Activated CD4-positive, alpha-beta T cell treated with anti-CD3 and anti-CD28 coated beads, Interleukin-2, amount 50 U/mL, for 24 hours (primary cell): ENCODE measurements at places on chromosomes 12 and 14.

DNA sequence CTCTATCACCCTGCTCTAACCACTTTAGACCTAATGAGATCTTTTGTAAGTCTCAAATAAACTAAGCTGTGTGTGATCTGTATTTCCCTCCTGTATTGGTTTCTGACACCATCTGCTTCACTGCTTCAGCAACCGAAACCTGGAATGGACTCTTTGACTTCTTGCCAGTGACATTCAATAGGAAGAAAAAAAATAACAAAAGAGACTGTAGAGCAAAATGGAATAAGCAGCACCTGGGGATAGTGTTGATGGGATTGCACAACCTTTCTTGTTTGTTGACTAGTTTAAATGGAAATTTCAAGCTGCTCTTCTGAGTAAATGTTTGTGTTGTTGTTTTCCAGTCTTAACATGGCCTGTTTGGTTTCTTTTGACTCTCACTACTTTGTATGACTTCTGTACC lies 888.6 kb upstream of the SEL1L start:
- no peak for DNase-seq

DNA sequence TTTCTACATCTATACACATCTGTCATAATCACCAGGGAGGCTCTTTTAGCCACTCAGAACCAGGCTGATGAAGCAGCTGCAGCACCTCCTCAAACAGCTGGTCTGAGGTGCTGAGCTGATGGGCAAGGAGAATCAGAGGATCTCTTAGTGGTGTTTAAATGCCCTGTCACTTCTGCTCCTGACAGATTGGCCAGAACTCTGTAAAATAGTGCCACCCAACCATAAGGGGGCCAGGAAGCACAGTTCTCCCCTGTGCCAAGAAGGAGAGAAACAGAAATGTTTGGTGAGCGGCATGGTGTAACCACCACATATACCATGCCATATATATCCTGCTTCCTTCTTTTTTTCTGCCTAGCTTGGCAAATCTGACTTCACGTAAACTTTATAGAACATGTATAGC lies 12.8 kb downstream of the SOCS2 start:
- DNase-seq = no peak

DNA sequence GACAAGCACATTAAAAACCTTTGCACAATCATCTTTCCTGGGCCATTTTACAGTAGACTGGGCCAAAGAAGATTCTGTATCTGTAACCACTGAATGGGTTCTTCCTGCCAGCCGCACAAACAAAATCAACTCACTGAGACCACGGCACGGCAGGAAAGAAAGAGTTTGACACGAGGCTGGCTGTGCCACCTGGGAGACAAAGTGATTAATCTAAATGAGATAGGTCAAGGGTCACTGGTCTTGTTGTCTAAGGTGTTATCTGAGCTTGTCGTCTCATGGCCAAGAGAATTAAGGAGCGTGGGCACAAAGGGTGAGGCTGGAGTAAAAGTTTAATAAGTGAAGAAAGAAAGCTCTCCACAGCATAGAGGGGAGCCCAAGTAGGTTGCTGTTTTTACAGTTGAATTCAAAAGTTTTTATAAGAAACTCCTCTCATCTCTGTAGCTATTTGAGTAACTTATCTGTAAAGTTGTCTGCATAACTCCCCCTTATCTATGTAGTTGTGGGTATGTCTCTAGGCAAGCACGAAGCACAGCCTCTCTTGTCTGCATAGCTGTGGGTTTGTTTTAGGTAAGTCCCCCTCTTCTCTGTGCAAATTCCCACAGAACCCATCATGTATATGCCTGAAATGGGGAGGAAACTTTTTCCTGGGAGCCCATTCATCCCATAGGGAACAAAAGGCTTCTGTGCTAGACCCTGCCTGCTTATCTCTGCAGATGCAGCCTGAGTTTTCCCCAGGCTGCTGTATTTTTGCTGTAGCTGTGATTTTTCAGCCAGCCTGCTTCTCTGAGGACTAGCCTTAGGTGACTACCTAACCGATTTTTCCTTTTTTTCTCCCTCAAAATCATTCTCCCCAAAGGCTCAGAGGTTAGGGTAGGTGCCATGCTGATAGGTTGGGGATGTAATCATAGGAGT lies 1314.6 kb upstream of the TMEM132C start:
- DNase-seq = no peak

GRCh38 chr12:13790317-13790716 lies 191.1 kb downstream of the GRIN2B start:
- no peak for DNase-seq

GRCh38 chr14:51844081-51844881 lies 16.1 kb upstream of the GNG2 start:
- DNase-seq = no peak

DNA sequence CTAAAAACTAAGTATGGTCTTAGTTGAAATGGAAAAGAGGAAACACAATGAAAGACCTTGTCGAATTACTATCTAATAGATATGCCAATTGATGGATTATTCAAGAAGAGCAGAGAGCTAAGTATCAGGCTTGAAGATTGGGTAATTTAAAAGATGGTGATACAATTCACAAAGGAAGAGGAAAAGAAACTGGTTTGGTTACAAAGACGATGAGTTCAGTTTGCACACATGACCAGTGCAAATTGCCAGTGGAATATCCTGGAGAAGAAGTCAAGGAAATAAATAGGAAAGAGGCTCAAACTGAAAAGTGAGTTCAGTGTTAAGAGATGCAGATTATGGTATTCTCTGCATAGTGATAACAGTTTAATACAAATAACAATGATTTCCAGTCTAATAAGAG lies 2.5 kb upstream of the RAP1B start:
- no peak for DNase-seq

GRCh38 chr14:24670594-24670993 lies 36.6 kb upstream of the GZMB start:
- DNase-seq = no peak

- no peak for DNase-seq
These were observed 92.6 kb upstream of the SFSWAP start for GRCh38 chr12:131618303-131618658.

GRCh38 chr14:87617079-87617478 lies 375.9 kb downstream of the GALC start:
- DNase-seq = no peak

- no peak for DNase-seq
These were observed at the start of gene FLVCR2 for GRCh38 chr14:75578102-75578785. Gene FLVCR2 (plus strand): TSS chr14:75578620. CDS start chr14:75578973, 353 bp downstream.

- no peak for DNase-seq
These were observed 8.2 kb upstream of the PPP2R5E start for GRCh38 chr14:63551332-63551731.

GRCh38 chr12:72291175-72291574 lies 19.0 kb downstream of the TRHDE start:
- DNase-seq = no peak

DNA sequence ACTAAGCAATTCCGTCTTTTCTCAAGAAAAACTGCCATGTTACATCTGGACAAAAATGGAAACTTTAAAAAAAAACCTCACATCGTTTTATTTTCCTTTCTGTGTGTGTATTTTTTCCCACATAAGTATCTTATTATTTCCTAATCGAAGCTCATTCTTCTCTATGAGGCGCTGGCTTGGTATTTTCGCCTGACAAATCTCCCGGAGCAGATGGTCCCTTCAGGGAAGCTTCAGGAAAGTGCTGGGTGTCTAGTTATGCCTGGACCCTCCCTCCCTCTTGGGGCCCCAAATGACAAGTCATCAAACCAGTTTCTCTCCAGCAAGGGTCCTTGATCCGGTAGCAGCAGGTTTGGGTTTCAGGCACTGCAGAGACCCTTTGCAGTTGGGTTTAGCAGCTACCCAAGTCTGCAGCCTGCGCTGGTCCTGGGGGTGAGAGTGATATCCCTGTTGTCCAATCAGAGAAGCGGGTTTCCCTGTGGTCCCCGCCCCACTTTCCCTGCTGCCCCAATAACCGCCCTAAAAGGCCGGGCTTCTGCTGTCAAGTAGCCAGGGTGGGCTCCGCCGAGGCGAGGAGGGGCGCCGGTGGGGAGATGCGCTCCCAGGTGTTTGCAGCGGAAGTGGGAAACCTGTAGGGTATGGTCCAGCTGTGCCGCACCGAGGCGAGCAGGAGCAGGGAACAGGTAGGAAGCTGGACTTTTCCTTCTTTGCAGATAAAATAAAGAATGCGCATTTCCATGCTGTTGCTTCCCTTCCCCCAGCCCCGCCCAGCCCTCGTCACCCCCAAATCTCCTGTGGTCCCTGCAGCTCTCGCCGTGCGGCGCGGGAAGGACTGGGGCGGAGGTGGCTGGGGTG lies at the start of gene CNTN1:
Gene CNTN1 (plus strand): TSS at position 527 of the 852 bp plus-strand sequence.
- no peak for DNase-seq

- no peak for DNase-seq
These were observed 157.6 kb upstream of the TMTC2 start for GRCh38 chr12:82529101-82529500.

- no peak for DNase-seq
These were observed 27.8 kb downstream of the CACNA1C start for GRCh38 chr12:2080604-2081003.

DNA sequence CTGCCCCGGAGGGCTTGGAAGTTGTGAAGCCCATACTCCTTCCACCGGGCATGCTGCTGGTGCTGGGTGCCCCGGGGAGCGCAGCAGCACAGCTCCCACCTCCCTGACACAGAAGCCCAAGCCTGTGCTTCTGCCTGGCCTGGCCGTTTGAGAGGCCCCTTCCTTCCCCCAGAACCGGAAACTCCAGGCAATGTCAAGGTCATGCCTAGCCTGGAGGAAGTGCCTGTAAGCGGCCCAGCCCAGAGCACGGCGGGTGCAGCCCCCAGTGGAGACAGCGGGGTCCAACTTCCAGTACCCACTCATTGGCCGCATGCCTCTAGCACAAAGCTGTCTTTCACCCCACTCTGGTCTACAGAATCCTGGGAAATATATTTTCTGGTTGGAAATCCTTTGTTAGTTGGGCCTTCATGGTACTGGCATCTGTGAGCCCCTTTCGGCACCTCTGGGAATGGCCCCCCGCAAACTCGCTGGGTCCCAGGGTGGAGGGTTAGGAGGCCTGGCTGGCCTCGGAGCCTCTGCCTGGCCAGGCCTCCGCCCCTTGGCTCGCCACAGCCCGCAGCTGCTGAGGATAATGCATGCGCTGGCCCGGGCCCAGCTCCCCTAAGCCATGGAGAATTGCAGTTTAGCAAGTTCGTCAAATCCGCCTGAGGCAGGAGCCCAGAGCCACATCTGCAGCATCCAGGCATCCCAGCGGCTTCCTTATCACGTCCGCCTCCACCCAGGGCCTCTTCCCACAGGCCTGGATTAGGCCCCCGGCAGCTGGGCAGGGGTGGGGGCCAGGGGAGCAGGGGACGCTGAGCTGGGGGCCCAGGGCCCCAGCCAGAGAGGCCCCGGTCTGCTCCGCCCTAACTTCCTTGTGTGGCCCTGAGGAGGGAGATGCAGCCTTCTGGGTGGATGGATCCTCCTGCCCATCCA lies 48.9 kb upstream of the DLK1 start:
- DNase-seq = no peak

- no peak for DNase-seq
These were observed 36.2 kb upstream of the SGPP1 start for GRCh38 chr14:63764103-63764502.

GRCh38 chr14:73752297-73752992 lies 38.3 kb upstream of the PNMA1 start:
- DNase-seq = no peak

DNA sequence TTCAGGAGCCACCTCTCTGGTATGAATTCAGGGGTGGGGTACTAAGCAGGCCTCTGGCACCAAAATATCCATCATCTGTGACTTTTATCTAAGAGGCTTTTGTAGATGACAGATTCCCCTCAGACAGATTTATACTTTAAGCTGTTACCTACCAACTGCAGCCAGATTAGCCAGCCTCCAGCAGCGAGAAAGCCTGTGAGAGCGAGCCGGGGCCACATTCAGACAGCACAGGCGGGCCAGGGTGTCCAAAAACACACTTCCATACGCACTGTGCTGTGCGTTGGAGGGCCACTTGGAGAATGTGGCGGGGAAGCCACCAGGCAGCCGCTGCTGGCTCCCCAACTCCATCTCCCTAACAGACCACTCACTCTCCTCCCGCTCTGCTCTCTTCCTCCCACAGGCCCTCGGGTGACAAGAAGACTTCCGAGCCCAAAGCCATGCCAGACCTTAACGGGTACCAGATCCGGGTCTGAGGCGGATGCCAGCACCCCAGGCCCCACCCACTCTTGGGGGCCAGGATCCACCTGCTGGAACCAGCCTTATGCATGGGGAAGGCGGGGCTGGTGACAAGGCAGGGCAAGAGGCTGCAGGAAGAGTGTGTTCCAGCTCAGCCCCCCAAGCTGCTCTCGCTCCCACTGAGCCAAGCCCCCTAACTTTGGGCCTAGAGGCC lies 17.4 kb downstream of the VASH1 start:
- DNase-seq = no peak

- DNase-seq = no peak
These were observed 42.9 kb downstream of the DAD1 start for GRCh38 chr14:22545842-22546721.

- no peak for DNase-seq
These were observed 444 bp upstream of the NKX2-8 start for GRCh38 chr14:36582874-36583241.

DNA sequence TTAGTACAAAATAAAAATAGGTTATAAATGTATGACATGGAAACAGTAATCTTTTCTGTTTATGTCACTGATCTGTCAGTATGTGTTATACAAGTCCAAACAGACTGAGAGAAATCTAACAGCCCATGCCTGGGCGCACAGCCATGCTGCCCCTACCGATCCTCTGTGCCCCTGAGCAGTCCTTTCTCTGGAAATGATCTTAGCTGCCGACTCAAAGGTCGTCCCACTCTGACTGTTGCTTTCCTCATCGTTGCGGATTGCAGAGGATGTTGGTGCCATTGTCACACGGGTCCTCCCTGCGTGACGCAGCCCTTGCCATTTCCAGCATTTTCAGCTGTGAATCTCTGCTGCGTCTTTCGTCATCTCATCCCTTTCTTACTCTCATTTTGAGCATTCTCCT lies 82.9 kb upstream of the DYNC1H1 start:
- no peak for DNase-seq

GRCh38 chr14:34496679-34497513 lies 34.9 kb upstream of the SPTSSA start:
- no peak for DNase-seq

DNA sequence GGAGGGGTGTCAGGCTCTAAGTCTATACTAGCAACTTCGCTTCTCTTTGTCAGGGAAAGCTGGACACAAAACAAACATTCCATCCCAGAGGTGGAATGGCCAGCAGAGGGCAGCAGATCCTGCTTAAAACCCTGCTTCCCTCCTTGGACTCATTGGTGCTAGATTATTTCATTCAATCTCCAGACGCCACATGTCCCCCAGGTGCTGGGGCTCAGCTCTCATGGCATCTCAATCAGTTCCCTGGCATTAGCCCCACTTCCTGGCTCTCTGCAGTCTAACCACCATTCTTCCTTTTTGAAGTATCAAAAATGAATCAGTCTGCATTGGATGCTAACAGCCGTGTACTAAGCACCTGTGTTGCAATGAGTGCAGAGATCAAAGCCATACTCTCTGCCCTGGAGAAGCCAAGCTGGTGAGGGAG lies 8.1 kb upstream of the PPP1R1A start:
- DNase-seq = peak; percentile 34
